Psoas muscle (tissue), 8 donors: ENCODE measurements at places on chromosomes 12 and 14. TPM values are rescaled to one million over a fixed set of nuclear protein-coding genes. Genes with fewer than 3 reads are reported as not detected.

Gene FGF23
- not detected for polyA plus RNA-seq

Gene GUCY2C
- not detected for polyA plus RNA-seq

Gene TPPP2
- not detected for polyA plus RNA-seq

Gene STXBP6
- 2.2 TPM for polyA plus RNA-seq

Gene RHOF
- polyA plus RNA-seq = 1.4 TPM

Gene TMEM233
- polyA plus RNA-seq = 69.7 TPM

Gene OR6J1
- not detected for polyA plus RNA-seq

Gene FOXG1
- polyA plus RNA-seq = not detected

Gene FBXO33
- polyA plus RNA-seq = 2.0 TPM

Gene FRMD6
- 2.5 TPM for polyA plus RNA-seq

Gene MDGA2
- not detected for polyA plus RNA-seq

Gene SNX6
- polyA plus RNA-seq = 30.7 TPM
